ENCODE measurements at places on chromosomes 12 and 14. TPM values are rescaled to one million over a fixed set of nuclear protein-coding genes. Genes with fewer than 3 reads are reported as not detected.

DNA sequence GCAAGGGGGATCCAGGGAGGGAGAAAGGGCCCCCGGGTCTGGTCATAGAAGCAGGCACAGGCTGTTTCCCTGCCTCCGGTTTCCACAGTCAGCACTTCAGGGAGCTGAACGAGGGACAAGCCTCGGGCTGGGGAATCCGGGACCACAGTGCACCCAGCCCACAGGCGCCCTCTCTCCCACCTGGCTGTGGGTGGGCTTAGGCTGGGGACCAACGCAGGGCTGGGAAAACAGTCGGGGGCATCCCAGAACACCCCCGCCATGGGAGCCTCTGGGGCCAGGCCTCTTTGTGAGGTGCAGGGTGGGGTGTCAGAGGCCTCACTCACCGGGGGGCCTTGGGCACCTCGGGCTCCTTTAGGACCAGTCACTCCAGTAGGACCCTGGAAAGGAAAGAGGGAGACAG lies 16.3 kb downstream of the TMEM106C start:
- DNase-seq, result no peak

- no peak for DNase-seq
These were observed 1.6 kb upstream of the CMAS start for GRCh38 chr12:22044391-22044790.

DNA sequence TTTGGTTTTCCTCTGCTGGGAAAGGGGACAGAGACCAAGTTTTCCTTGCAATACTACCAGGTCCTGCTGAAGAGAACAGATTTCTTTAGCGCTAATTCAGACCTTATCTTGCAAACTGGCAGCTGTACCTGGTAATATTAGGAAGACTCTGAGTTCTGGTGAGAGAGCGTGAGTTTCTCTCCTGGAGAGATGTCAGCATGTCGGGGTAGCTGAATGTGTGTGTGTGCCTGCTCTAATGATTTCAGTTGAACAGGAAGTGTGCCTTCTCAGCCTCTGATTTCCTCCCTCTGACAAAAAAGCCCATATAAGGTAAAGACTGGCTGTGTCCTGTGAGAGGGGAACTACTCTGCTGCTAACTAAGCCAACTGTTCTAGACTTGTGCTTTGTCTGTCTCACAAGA lies 10.3 kb upstream of the ERP27 start:
- no peak for DNase-seq

DNA sequence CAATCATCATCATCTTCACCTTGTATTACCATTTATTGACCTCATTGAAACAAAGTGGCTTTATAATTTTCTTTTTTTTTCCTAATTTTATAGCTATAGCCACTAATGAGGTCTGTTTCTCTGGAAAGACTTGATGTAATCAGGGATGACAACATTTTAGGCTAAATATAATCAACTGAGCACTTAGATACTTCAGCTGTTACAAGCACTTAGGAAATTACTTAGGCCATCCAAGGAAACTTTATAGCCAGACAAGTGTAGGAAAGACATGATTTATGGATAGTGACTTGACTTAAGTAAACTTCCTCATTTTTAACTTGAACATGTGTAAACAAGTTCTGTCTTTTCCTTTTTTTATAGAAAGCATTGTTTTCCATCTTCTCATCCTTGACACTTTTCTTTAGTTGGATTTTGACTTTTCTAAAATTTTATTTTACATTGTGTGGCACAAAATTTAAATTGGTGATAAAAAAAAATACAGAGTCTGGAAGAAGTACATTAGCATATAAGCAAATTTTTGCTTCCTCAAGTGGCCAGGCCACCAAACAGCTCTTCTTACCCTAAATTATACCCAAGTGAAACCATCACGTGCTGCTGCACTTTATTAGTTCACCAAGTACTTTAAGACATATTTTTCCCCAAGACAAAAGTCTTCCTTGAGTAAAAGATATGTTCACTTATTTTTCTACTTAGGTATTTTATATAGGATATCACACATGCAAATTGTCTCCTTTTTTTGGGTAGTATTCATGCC lies 15.1 kb downstream of the CPNE8 start:
- no peak for DNase-seq

DNA sequence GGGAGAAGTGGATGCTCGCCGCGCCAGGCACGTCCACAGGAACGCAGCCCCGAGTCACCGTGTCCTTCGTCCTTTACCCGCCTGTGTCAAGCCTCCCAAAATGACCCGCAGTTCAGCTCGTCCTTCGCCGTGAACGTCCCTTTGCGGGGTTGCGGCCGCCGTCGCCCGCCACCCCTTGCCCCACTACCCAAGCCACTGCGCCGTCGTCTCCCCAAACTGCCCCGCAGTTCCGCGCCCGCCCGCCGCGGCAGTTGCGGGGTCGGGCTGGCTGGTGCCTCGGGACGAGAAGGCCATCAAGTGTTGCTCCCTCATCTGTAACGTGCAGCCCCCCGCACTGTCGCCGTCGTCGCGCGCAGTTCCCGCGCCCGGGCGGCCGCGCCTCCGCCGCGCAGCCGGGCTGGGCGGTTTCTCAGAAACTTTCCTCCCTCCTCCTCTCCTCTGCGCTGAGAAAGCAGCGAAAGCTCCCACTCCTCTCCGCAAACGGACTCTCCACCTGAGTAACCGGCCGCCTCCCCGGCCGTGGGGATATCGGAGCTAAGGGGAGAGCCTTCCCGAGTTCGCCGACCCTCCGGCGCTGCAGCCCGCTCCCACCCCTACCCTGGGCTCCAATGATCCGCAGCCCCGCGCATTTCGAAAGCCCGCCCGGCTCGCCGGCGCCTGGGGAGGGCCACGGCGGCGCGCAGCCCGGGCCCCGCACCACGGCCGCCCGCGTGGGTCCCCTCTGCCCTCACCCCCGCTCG lies 6.7 kb downstream of the CDKN1B start:
- no peak for DNase-seq

GRCh38 chr14:56962444-56963080 lies 152.3 kb upstream of the OTX2 start:
- DNase-seq, result no peak

DNA sequence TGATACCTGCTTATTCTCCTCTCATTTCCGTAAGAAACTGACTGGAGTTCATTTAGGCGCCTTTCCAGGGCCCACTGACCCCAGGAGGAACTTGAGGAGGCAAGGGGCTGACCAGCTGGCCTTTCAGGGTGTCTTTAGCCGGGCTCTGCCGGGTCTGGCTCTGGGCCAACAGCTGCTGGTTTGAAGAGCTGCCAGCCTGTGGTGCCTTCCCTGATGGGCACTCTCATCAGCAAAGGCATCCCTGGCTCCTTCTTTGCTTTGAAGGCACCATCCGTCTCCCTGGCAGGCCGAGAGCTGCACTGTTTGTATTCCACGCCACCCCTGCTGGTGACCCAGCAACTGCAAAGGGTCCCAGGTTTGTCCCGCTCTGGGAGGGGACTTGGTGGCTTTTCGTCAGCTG lies 42.0 kb downstream of the IQSEC3 start:
- peak; percentile 35 for DNase-seq

DNA sequence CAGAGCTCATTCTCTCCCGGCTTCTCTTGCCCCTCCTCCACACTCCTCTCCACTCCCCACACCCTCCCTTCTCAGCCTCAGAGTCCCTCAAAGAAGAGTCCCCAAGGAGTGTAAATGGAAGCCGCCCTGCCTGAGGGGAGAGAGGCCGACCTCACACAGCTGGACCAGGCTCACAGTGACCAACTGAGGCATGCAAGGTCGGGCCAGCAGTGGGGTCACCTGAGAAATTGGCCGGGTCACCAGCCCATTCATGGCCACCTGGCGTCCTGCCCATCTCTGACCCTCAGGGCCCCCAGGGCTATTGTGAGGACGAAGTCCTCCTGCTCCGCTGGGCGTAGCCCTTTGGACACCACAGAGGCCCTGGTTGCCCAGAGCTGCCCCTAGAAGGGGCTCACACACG lies 49.5 kb upstream of the NUAK1 start:
- DNase-seq, result no peak

DNA sequence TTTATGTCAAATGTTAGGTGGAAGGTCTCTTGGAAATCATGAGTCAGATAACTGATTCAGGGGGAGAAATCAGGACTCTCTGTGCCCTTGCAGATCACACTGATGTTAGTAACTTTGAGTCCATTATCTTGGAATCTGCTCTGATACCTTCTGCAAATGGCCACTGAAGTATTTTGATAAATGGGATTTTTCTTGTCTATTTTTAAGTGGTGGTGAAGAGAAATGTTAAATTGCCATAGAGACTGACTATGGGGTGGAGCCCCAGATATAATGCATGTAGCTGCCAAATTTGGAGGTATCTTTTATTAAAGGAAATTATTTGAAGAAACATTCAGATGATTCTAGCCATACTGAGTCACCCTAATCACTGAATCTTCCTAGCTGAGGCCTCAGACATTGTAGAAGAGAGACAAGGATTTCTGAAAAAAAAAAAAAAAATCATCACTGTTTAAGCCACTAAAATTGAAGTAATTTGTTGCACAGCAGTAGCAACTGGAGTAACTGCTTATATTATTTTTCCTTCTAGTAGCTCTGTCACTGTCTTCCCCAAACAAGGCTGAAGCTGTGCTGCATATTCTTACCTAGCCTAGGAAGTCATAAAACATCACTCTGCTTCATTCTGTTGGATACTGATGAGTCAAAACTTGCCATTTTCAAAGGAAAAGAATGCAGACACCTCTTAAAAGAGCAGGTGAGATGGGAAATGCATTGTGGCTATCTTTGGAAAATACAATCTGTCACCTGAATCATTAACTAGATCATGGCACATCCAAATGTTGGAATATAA lies 36.0 kb upstream of the CLEC14A start:
- no peak for DNase-seq

GRCh38 chr12:91695964-91696363 lies 449.7 kb downstream of the BTG1 start:
- DNase-seq, result no peak

DNA sequence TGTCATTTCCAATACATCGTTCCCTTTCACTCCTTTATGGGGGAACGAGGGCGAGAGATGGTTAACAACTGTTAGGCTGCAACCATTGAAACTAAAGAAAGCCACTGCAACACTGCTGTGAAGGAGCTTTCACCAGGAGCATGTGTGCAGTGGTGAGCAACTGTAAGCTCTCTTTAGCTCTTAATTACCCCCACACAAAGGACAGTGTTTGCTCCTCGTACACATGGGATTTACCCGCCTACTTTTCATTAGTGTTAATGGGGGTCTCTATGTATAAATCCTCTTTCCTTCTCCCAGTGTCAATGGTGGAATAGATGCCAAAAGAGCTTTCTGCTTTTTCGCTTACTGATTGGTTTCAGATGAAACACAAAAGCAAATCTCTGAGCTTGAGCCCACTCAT lies 343.1 kb downstream of the FLRT2 start:
- DNase-seq, result no peak

DNA sequence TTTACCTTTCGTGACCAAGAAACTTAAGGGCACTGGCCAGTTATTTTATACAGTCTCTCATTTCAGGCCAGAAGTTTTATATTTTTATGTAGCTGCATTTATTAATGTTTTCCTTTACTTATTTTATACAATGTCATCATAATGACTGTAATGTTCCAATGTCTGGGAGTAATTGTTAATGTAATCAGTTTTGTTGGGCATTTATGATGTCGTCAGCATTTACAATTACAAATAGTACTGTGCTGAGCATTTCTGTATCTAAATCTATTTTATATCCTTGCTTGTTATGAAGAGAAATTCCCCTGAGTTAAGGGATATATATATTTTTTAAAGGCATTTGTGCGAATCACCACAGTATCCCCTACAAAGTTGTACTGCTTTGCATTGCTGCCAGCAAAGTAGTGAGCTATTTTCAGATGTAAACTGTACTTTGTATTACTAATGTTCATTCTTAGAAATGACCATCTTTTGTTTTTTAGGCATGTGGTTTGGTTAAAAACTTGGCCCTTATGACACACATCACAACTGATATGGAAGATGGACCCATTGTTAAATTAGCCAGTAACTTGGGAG lies 74.4 kb downstream of the POLR3B start:
- DNase-seq, result no peak

DNA sequence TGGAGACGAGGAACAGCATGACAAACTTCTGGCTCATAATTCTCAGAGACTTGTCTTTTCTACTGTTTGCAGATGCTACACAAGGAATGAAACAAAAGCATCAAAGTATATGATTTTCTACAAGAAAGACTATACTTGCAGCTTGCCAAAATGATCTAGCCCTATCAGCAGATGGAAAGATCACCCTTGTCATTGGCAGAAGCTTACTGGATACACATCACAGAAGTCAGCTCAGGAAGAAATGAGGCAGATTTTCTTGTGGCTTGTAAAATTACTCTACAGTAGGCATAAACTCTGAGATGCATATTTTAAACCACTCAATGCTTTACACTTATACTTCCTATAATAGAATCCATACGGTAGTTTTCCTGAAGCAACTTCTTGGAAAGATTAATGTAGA lies 20.6 kb downstream of the E2F7 start:
- DNase-seq, result no peak

DNA sequence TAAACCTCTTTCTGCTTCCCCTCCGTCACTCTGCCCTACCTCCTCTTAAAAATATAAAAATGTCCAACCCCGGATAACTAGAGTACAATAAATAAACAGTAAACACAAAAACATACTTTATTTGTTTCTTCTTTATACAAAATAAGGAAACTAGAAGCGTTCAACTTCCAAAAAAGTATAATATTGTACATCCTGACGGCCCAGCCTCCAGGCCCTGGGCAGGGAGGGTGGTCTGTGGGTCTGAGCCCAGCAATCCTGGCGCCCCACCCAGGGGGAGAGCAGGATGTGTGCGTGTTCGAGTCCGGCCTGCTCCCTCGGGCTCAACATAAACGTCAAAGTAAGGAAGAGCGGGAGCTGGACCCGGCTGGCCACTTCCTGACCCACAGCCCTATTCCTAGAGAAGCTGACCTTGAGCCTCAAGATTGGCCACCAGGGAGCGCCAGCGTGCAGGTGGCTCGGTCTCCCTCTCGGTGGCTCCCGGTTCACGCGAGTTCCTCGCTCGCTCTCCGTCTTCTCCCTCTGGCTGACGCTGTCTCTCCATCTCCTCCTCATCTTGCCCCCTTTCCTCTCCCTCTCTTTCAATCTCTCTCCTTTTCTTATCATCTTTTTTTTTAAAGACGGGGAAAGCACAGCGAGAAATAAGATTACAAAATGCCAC lies 9.4 kb downstream of the LHX5 start:
- peak; percentile 58 for DNase-seq

DNA sequence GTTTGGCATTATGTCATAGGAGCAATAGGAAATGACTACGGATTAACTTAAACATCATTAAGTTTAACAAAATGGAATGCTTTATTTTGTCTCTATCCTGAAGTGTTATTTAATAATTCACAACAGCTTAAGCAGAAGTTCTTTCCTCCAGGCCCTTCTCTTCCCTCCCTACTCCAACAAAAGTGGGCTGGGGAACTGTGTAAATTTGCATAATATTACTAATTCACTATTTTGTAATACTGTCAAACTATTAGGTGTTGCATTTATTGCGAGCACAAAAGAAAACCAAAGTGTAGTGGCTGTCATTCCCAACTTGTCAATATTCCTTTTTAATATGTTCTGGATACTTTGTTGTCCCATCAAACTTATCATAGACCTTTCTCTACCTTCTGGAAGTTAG lies 69.8 kb downstream of the ATG14 start:
- DNase-seq, result no peak

OASL gene
- 0.69 TPM for total RNA-seq

HCAR1 gene
- total RNA-seq, result 0.18 TPM

TSPAN8 gene
- total RNA-seq, result 1.2 TPM

FGF23 gene
- not detected for total RNA-seq

LTBP2 gene
- 1.7 TPM for total RNA-seq

OR5AU1 gene
- not detected for total RNA-seq

GLI1 gene
- 2.5 TPM for total RNA-seq

PRH2 gene
- not detected for total RNA-seq

NPFF gene
- not detected for total RNA-seq

PTMS gene
- 282 TPM for total RNA-seq
